ENCODE measurements at places on chromosomes 11 and 22.

DNA sequence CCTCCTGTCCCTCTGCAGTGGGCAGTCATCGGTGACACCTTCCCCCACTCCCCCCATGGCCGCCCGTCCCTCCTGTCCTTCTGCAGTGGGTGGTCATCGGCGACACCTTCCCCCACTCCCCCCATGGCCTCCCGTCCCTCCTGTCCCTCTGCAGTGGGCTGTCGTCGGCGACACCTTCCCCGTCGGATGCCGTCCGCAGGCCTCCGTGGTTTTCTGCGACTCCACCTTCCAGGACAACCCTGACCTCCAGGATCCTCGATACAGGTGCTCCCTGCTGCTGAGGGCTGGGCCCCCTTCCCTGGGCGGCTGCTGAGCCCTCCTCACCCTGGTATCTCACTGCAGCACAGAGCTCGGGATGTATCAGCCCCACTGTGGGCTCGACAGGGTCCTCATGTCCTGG is 2.2 kb downstream of the MIOX start:
- no peak for DNase-seq

DNA sequence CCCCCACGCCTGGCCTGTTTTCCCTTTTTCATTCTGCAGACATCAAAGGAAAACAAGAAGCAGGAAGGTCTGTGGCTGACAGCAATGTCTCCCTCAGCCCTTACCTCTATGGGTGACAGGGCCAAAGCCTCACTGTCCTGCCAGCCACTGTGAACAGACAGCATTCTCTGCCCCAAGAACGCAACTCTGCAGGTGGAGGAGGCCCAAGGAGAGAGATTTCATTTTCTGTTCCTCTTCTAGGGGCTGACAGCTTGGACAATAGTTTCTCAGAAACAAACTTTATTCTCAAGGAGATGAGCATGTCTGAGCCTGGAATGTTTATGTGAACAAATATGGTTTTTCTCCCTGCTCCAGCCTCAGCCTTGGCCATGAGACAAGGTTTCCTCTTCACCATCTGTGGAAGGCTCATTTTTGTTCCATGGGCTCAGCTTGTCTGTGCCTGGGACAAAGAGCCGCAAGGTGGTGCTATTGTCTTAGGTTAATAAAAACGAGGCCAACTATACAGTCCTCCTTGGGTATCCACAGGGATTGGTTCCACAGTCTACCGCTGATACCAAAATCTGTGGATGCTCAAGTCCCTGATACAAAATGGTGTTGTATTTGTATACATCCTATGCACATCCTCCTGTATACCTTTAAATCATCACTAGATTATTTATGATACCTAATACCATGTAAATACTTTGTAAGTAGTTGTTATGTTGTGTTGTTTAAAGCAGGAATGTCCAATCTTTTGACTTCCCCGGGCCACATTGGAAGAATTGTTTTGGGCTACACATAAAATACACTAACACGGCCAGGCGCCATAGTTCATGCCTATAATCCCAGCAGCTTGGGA is 5.8 kb downstream of the PIWIL3 start:
- DNase-seq = peak; percentile 28

- peak; percentile 47 for DNase-seq
Observed at GRCh38 chr11:122258446-122259194, 142.6 kb upstream of the BLID start.

GRCh38 chr11:32304521-32304920 is 130.8 kb downstream of the WT1 start:
- DNase-seq = no peak

- DNase-seq = no peak
Observed at GRCh38 chr22:46613606-46614021, 6.6 kb upstream of the GRAMD4 start.

DNA sequence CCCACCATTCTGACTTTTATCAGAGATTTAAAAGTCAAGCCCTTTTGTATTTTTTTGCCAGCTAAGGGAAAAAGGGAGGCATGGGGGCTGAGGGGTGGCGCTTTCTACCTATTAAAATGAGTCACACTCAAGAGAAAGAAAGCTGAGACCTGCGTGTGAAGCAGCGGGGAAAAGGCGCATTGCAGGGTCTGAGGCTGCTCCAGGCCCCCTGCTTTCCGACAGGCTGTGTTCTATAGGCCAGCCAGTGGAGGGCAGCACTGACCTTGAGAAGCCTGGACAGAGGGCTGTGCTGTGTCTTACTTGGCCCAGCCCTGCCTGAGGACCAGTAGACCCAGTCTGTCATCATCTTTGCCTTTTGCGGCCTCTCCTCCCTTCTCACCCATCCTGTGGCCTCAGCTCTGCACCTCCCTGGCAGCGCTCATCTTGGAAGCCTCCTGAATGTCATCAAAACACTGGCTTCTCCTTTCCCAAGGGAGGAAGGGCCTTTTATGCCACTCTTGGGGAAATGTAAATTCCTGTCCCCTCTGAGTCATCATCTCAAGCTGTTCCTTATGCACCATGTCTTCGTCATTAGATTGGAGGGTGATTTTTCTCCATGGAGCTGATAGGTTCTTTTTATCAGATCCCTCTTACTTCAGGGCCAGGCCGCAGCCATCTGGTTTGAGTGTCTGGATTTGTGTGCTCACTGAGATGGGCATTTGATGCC is 12.6 kb upstream of the MAPK8IP1 start:
- peak; percentile 34 for DNase-seq

DNA sequence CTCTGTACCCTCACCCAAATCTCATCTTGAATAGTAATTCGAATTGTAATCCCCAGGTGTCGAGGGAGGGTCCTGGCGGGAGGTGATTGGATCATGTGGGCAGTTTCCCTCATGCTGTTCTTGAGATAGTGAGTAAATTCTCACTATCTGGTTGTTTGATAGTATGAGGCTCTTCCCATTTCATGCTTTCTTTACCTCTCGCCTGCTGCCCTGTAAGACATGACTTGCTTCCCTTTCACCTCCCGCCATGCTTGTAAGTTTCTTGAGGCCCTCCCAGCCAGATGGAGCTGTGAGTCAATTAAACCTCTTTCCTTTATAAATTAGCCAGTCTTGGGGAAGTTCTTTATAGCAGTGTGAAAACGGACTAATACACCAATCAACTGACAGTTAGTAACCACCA is 60.1 kb downstream of the FAM76B start:
- DNase-seq = no peak

- DNase-seq = no peak
Observed at GRCh38 chr11:122213171-122213570, 97.2 kb upstream of the BLID start.

DNA sequence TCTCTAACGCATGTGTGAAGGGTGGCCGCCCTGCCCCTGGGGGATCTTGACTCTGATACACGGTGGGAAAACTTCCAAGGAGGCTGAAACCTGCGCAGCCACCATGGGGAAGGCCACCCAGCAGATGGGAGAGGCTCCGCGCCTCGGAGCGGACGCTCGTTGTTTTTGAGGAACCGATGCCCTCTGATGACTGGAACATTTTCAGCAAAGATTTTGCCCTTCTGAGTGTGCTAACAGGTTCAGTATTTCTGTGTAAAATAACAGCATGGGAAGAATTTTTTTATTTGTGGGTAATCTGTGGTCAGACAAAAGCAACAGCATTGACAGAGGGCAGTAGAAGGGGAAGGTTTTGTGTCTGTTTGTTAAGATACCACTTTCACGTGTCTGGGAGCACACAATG is 16.7 kb downstream of the MB start:
- no peak for DNase-seq

GRCh38 chr11:75810637-75811390 is 4.2 kb upstream of the UVRAG start:
- peak; percentile 72 for DNase-seq

- no peak for DNase-seq
Observed at GRCh38 chr11:70760416-70761020, 362.2 kb downstream of the CTTN start.

DNA sequence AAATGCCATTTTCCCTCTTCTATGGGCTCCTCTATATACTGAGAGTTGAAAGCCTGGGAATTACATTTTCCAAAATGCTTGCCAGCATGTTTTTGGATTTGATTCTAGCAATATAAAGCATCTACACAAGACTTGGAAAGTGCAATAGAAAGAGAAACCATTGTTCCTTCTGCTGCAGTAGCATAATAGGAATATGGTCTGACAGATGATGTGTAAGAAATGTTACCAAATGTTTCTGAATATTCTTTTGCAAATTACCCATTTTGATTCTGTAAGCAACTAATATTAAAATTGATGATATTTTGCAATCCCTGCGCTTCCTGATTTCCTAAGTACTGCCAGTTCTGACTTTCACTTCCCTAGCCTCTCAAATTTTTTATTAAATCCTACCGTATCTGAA is 61.6 kb downstream of the CASP12 start:
- DNase-seq = peak; percentile 90

DNA sequence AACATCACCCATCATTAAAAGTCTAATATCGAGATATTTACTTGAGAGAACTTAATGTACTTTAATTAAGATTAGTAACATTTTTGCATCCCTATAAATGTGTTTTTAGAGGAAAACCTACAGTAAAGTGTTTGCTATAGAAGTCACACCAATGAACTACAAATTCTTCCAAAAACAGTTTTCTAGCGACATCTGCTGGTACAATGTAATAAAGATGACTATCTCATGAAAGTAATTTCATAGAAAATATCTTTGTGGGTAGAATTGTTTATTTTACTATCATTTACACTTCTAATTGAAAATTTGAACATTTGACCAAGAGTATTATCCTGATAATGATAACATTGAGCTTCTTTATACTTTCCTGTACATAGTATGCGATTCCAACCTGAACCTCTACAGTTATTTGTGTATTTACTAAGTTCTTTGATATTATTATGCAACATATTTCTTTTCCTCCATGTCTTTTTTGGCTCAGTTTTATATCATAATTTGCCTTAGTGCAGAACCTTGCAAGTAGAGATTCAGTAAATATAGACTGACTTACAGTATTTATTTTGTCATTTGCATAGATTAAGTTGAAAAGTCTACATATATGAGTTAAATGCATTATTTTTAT is 252.7 kb downstream of the TMEM135 start:
- DNase-seq = peak; percentile 85

- no peak for DNase-seq
Observed at GRCh38 chr11:21133244-21133643, 463.9 kb downstream of the NELL1 start.

DNA sequence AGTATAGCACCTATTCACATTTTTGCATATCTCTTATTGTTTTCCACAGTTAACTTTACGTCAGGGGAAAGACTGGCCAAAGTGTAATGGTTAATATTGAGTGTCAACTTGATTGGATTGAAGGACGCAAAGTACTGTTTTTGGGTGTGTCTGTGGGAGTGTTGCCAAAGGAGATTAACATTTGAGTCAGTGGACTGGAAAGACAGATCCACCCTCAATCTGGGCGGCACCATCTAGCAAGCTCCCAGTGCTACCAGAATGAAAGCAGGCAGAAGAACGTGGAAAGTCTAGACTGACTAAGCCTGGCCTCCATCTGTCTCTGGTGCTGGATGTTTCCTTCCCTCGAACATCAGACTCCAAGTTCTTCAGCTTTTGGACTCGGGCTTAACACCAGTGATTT is 1900.7 kb upstream of the RAG2 start:
- DNase-seq = no peak

DNA sequence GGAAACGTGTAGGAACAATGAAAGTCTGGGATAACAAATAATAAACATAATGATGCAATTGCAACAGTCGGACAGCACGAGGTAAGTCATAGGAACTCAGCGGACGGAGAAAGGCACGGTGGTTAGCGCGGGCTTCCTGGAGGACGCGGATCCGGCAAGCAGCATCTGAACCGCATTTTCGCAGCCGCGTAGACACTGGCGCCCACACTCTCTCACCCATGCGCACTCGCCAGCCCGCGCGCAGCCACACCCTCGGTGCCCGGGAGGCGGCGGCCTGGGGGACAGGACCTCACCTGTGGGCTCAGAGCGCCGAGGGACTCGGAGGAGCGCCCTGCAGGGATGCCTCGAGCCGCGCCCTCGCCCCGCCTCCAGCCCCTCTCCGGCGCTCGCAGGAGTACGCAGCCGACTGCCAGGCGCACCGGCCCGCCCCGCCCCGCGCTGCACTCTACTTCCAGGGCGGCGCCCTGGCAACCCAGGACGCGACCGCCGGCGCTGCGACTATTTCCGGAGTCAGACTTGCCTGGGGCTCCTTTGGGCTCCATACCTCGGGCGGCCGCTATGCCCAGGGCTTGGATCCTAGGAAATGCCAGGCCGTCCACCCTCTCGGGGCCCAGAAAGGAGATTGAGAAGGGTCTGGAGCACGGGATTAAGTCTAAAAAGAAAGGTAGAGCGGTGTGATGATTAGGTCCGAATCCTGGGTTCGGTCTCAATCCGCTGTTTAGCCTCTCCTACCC is at the start of gene TTLL1:
TSS of gene TTLL1 (minus strand) at position 408 of the 734 bp plus-strand sequence. CDS start 13,805 bp downstream, outside the sequence.
- peak; percentile 83 for DNase-seq

DNA sequence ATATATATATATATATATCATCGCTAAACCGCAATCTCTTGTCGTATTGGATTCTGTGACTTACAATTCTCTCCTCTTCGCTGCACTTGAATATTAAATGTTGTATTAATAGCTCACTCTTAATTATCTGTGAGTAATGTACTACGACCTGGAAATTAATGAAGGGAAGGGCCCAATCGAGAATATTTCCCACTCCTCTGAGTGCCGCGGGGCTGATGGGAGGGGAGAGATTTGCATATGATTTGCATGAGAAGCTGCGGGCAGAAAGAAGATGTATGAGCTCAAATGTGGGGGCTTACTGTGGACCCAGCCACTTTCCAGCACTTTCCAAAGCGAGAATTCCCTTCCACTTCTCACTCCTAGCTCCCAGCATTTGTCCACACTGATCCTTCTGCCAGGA is 141.2 kb downstream of the MN1 start:
- DNase-seq = no peak

Data from inflammatory macrophage treated with lipopolysaccharide for 1 hour (primary cell).